Omental fat pad (tissue), 4 donors: ENCODE measurements at places on chromosomes 12 and 14. TPM values are rescaled to one million over a fixed set of nuclear protein-coding genes. Genes with fewer than 3 reads are reported as not detected.

GPRC5A gene
- total RNA-seq: 164 TPM

RNASE2 gene
- 2.5 TPM for total RNA-seq

ETFBKMT gene
- 2.5 TPM for total RNA-seq

PMCH gene
- not detected for total RNA-seq

GZMB gene
- total RNA-seq: 1.2 TPM

ABHD12B gene
- total RNA-seq: not detected

C12orf50 gene
- total RNA-seq: not detected

SLC16A7 gene
- 65.4 TPM for total RNA-seq

- DNase-seq: no peak
Measured at GRCh38 chr14:29829851-29830250, 97.8 kb downstream of the PRKD1 start.

GRCh38 chr14:52776816-52777215 is 14.6 kb downstream of the GNPNAT1 start:
- DNase-seq: no peak

- DNase-seq: no peak
Measured at GRCh38 chr14:82238649-82239048, 705.0 kb upstream of the SEL1L start.

- no peak for DNase-seq
Measured at GRCh38 chr14:81516986-81517797, 16.5 kb downstream of the SEL1L start.

DNA sequence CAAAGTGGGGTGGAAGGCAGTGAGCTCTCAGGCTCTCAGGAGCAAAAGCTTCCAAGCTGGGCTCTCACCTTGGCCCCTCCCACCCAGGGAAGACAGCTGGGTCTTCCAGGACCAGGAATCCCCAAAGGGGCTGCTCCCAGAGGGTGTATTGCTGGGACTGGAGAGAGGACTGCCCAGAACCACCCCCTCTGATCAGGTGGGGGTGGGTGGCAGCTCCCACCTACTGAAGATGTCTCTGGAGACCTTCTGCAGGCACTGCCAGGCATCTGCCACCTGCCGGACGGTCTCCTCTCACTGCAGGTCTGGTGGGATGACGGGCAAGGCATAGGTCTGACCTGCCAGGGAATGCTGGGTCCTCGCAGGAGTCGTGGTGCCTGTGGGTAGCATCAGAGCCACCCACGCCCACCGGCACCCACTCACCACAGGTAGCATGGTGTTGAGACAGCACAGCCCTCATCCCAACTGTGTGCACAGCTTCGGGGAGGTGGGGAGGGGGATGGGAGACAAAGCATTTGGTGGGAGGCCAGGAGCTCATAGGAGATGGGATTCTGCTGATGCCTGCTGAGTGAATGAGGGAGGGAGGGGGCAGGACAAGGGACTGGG is 103.2 kb downstream of the SINHCAF start:
- no peak for DNase-seq

DNA sequence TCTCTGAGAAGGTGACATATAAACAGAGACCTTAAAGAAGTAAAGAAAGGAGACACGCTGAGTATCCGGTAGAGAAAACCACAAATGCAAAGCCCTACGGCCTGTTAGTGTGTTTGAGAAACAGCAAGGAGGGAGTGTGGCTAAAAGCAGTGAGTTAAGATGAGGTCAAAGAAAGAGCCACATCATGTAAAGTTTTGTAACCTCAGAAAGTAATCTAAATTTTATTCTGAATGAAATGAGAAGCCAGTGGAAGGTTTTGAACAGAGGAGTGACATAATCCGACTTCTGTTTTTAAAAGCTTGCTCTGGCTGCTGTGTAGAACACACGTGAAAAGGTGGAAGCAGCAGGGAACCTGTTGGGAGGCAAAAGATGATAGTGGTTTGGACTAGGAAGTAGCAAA is 32.6 kb downstream of the PPP2R5E start:
- no peak for DNase-seq

DNA sequence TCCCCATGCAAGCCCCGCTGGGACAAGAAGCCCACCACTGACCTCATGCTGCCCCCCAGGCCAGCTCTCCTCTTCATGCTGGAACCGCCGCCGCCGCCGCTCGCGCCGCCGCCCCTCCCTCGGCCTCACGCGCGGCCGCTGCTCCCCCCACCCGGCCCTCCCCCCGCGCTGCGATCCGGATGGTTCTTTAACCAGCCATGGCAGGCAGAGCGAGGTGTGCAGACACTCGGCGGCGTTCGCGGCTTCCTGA is at the start of gene DCAF5:
Gene DCAF5 (minus strand): TSS at position 218 of the 250 bp plus-strand sequence. CDS start 141 bp downstream, at position 77.
- DNase-seq: peak; percentile 67

GRCh38 chr12:121241156-121241970 is 31.4 kb downstream of the P2RX4 start:
- DNase-seq: no peak

GRCh38 chr12:70920251-70920851 is at the start of gene PTPRR:
Gene PTPRR (minus strand): TSS chr12:70920738. CDS start chr12:70920390, 348 bp downstream.
- DNase-seq: no peak

GRCh38 chr14:102867826-102868580 is 54.5 kb upstream of the AMN start:
- DNase-seq: no peak

DNA sequence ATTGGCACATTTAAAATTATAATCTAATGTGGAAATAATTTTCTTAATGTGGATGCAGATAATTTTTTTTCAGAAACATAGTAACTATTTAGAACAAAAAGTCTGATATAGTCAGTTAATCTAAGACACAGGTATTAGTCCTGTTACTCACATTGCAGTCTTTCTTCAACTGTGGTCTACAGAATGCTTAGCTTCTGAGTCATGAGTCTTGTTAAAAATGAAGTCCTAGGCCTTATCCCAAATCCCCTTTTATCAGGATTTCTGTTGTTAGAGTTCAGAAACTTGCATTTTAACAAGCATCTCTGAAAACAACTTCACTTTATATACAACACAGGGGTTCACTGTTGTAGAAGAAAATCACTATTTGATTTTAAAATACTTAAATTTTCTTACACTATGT is 112.2 kb downstream of the SLC16A7 start:
- DNase-seq: no peak

DNA sequence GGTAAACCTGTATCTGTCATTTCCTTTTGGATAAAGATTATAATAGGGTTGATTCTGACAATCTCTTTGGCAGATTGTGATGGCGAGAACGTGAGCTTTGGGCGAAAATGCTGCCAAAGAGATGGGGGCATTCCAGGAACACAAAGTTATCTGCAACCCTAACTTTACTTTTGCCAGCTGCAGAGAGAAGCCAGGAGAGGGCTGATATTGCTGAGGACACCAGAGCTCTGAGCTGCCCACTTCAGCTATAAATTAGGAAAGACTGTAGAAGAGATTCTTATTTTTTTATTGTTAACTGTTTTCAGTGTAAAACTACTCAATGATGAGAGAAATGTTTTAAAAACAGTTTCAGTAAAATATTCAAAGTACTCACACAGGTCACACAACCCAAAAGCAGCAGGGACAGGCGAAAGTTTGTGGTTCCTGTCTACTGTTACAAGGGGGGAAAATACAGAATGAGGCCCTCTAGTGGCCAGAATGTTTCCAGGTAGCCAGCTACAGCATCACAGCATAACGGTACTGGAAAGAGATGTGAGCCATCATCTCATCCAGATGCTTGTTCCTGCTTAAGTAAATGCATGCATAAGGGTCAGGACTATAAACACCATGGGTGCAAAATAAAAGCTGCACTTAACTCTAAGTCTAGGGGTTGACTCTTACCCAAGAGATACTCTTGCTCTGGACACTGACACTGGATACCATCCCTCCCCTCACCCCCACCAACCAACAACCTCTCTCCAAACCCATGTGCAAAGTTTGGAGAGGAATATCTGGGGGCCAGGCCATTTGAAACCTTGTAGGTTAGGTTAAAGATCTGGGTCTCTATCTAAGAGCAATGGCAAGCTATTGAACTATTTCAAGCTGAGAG is 498.4 kb downstream of the RMST start:
- DNase-seq: no peak

DNA sequence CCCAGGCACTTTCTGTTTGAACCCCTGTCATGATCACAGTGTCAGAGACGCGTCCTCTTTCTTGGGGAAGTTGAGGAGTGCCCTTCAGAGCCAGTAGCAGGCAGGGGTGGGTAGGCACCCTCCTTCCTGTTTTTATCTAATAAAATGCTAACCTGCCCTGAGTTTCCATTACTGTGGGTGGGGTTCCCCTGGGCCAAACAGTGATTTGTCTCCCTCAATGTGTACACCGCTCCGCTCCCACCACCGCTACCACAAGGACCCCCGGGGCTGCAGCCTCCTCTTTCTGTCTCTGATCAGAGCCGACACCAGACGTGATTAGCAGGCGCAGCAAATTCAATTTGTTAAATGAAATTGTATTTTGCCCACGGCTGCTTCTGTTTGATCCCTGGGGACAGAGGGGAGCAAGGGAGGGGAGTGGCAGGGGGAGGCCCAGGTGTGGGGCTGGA is 5.1 kb downstream of the SHMT2 start:
- no peak for DNase-seq

DNA sequence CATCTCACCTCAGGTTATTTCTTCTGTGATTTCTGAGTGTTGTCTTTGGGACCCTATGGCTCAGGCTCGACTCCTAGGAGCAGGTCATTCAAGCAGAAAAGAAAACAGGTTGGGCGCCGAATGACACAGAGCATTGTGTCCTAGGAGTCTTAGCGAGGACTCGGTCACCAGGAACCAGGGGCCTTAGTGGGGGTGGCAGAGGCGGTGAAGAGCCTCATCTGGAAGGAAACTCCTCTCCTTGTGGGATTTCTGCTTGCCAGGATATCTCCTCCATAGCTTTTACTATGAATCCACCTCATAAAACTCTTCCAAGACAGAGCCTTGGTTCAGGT is 630 bp downstream of the PLEKHH1 start:
- DNase-seq: no peak

- DNase-seq: no peak
Measured at GRCh38 chr14:29799464-29800095, 128.1 kb downstream of the PRKD1 start.

DNA sequence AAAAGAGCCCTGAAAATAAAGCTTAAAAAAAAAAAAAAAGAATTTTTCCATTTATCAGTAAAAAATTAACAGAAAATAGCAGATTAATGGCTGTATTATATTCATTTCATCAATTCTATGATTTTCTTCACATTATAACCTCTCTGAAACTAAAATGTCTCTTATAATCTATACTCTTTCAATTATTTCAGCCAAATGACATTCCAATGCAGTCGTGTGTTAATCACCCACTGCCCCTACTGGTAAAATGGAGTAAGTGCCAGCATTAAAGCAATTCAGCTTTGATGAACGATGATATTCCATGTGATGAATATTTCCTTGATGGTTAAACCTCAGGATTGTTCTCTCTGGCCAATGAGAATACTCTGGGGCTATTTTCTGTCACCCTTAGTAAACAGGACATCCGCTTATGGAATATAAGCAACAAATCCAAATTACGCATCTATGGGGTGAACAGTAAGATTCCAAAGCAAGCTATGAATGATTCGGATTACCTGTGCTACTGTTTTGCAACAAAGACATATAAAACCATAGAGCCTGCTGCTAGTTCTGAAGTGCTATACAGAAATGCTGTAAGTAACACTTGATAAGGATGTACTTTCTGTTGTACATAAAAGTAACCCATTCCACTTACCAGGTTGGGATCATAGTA is 20.3 kb upstream of the SYCP3 start:
- DNase-seq: no peak

DNA sequence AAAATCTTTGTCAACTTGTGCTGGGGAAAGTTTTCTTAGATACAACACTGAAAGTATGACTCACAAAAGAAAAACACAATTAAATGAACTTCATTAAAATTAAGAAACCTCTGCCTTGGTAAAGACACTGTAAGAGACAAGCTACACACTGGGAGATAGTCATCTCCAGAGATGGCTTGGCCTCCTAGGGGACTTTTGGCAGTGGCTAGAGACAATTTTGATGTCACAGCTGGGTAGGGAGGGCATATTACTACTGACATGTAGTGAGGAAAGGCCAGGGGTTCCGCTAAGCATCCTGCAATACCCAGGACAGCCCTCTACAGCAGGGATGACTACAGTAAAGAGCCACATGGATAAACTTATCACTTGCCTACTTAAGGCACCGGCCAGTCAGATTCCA is 8.7 kb upstream of the RNASE4 start:
- no peak for DNase-seq

GRCh38 chr14:47332106-47332505 is 343.3 kb downstream of the MDGA2 start:
- DNase-seq: no peak

GRCh38 chr14:95663226-95663797 is 22.9 kb upstream of the TCL1B start:
- DNase-seq: no peak

DNA sequence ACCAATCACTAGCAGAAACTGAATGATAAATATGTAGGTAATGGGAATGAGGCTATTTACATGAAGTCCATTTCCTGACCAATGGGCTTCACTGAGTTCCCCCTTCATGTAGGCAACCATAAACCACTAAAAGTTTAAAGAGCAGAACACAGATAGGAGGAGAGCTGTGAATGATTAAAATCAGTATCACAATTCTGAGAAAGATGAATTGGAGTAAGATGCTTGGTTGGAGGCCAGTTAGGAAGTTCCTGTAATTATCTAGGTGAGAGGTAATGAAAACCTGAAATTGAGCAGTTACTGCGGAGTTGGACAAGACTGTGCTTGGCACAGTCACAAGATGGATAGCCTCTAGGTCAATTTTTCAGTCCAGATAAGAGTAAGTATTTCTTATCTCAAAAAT is 56.6 kb downstream of the GALNT4 start:
- DNase-seq: no peak

DNA sequence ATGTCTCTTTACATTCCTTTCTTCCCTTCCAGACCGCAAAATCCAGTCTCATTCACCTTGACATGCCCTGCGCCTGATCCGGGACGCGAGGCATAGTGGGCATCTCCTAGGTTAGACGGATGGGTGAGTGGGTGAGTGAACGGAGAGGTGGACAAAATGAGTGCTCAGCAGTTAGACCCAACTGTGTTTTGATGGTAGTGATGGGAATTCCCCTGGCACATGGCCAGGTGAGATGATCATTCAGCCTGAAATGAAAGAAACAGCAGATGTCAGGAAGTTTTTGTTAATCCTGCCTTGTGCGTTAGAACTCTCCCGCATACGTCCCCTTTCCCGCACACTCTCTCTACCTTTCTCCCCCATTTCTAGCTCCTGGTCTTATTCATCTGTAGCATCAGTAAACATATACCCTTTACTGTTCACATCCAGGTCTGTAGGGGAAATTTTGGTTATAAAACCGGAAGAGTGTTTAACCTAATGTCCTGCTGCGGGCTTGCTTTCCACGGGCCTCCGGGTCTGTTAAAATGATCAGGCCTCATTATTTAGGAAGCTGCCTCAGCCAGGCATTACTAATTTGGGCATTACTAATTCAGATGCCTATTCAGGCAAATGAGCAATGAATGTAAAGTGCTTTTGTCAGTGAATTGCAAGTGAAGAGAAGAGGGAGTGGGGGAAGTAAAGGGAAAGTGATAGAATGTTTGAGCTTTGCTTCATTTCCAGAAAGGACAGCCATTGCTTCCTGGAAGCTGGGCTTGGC is 172.8 kb downstream of the ETV6 start:
- DNase-seq: peak; percentile 62

DNA sequence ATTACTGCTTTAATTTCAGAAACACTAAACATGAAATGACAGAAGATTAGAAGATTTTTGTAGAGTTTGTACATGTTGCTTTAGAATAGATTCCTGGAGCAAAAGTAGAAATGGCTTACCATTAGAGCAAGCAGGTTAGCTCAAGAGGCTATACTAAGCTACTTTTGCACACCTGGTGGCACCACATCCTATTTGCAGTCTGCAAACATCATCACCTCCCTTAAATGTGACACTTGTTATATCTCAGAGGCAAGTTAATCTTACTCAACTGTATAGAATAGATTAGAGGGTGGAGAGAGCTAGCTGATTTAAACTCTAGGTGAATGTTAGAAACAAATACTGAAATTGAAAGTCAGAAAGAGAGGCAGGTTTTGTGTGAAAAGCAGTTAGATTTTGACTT is 30.7 kb upstream of the OR4E1 start:
- DNase-seq: no peak
